Kasumi-1 (cell line): ENCODE measurements at places on chromosomes 5 and 9.
A peak's percentile ranks its signal among the peaks of the same experiment; 100 is the strongest.

GRCh38 chr9:132235894-132236661, 74.2 kb downstream of the NTNG2 start:
- peak; percentile 52 for DNase-seq

- no peak for DNase-seq
Measured at GRCh38 chr5:141858079-141858765, 20.0 kb downstream of the PCDH1 start.

- DNase-seq = no peak
Measured at GRCh38 chr9:91111876-91112275, 249.8 kb downstream of the AUH start.

DNA sequence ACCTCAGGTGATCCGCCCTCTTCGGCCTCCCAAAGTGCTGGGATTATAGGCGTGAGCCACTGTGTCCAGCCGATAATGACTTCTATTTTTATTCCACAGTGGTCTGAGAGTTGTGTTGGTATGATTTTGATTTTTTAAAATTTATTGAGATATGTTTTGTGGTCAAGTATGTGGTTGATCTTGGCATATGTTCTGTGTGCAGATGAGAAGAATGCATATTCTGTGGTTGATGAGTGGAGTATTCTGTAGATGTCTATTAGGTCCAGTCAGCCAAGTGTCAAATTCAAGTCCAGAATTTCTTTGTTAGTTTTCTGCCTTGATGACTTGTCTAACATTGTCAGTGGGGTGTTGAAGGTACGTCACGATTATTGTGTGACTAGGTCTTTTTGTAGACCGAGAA, 338.2 kb upstream of the TARS1 start:
- DNase-seq = no peak

- peak; percentile 32 for DNase-seq
Measured at GRCh38 chr5:10354048-10354872, 765 bp downstream of the MARCHF6 start.

GRCh38 chr5:83015676-83016075, 61.5 kb downstream of the TMEM167A start:
- no peak for DNase-seq
